ENCODE measurements at places on chromosomes 1 and 21.

- no peak for DNase-seq
Observed at GRCh38 chr21:27036736-27037301, 69.9 kb upstream of the ADAMTS5 start.

GRCh38 chr1:46735708-46736324 is 16.9 kb upstream of the EFCAB14 start:
- no peak for DNase-seq

GRCh38 chr1:16191916-16192546 is 20.4 kb downstream of the ARHGEF19 start:
- no peak for DNase-seq

GRCh38 chr1:50488356-50488755 is 65.1 kb upstream of the DMRTA2 start:
- no peak for DNase-seq

Measured in frontal cortex (tissue), 4 donors.